ENCODE measurements at places on chromosomes 3 and 15.

- DNase-seq = no peak
These were observed 35.4 kb downstream of the TPM1 start for GRCh38 chr15:63077952-63078351.

- DNase-seq = no peak
These were observed 689.7 kb upstream of the BCHE start for GRCh38 chr3:166526881-166527280.

GRCh38 chr15:31439328-31439727, 112.7 kb downstream of the KLF13 start:
- DNase-seq = no peak

DNA sequence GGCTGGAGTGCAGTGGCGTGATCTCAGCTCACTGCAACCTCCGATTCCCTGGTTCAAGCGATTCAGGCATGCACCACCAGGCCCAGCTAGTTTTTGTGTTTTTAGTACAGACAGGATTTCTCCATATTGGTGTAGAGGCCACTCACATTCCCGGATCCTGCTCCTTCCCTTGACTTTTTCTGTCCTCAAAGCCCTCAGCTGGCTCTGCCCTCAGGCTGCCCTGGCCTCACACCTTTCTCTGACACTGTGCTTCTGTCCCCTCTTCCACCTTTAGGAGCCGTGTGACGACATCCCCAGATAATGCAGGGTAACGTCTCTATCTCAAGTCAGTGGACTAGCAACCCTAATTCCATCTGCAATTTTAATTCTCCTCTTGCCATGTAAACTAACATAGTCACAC, 8.6 kb upstream of the CYFIP1 start:
- DNase-seq = no peak

GRCh38 chr15:75591655-75592364, 12.7 kb upstream of the PTPN9 start:
- DNase-seq = no peak

DNA sequence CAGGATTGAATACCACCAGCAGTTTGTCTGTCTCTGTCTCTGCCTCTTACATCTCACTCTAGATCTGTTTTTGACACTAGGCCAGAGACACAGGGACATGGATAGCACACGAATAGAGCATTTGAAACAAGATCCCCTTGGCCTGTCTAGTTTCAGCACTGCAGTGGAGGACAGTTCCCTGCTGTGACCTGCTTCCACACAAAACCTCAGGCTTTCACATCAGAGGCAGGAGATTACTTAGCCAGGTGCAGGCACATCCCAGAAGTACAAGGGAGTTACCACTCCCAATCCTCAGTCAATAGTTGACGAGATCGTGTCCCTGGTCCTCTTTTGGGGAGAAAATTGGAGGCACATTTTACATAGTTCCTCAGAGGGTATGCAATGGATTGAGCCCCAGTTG, 34.0 kb upstream of the CCK start:
- peak; percentile 30 for DNase-seq

GRCh38 chr15:50815958-50816590, 50.6 kb upstream of the SPPL2A start:
- DNase-seq = peak; percentile 34

DNA sequence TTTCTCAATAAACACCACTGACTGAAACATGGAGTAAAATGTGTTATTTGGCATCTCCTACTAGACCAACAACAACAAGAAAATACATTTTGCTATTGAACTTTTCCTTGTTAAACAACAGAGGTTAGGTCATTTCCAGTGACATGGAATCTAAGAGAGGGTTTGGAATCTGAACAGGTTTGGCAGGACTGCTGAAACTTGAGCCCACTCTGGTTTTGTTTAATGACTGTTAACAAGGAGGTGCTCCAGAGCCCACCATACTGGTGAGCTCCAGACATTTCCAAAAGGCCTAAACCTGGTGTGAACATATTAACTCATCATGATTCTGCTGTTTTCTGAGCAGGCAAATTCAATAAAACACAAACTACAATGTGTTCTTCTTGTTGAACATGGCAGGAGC, 330.7 kb upstream of the TRIM42 start:
- DNase-seq = no peak

DNA sequence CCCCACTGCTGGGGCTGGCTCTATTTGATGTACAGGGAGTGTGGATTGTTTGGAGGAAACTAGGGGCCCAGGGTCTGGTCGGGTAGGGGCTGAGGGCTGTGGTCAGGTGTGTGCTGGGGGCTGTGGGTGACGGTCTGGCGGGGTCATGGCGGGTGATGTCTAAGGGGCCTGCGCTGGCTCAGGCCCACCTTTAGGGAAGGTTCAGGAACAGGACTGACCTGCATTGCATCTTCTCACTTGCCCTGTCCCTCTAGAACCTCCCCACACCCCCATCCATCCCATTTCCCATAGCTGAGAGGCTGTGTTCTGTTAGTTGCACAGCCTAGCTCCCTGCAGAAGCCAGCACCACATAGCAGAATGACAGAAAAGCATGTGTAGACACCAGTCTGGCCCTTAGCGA, 39.1 kb downstream of the SCN5A start:
- no peak for DNase-seq

GRCh38 chr15:77838595-77838994, 205.9 kb upstream of the LINGO1 start:
- no peak for DNase-seq

- DNase-seq = no peak
These were observed 35.6 kb upstream of the NDUFB4 start for GRCh38 chr3:120560304-120561250.

DNA sequence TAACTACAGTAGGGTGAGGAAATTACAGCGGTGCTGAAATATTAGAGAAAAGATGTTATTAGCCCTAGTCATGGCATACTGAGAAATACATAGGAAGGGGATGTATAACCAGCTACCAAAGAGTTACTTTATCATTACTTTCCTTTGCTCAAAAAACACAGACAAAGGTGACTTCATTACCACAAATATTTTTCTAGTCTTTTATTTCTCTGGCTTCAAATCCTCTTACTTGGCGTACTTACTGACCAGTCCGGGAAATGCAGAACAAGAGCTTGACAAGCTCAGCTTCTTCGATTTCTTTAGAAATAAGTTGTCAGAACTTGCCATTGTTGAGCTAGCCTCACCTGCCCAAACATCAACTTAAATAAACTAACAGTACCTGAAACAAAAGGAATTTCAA, 142.1 kb upstream of the TMCO5A start:
- no peak for DNase-seq

DNA sequence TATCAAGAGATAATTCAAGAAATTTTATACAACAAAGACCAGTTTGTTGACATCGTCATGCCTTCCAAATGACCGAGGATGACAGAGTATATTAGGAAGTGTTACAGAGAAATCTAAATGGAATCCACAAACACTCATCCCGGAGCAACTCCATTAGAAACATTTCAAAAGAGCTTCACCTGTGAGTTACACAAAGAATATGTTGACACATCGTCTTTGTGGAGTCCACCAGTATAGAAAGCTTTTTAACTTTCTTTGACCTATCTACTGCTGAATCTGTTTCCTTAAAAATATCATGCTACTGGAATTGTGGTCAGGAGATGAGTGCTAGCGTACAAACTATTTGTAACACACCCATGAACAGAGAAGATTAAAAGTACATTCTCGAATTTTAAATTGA, 130.4 kb downstream of the SUCLG2 start:
- DNase-seq = no peak

DNA sequence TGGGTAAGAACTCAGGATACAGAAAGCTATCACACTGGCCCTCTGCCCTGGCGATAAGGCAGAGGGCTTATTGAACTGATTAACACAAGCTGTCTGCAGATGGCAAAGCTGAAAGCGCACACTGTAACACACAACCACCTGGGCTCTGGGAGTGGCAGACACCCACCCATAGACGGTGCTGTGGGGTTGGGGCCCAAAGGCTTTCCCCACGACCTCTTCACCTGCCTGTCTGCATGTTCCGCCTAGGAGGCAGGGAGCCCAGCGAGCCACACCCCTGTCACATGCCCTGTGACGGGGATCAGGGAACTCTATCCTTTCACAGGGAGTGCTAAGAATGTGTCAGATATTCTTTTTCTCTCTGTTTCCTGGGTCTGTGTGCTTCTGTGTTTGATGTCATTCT, 12.1 kb upstream of the TFG start:
- DNase-seq = no peak

DNA sequence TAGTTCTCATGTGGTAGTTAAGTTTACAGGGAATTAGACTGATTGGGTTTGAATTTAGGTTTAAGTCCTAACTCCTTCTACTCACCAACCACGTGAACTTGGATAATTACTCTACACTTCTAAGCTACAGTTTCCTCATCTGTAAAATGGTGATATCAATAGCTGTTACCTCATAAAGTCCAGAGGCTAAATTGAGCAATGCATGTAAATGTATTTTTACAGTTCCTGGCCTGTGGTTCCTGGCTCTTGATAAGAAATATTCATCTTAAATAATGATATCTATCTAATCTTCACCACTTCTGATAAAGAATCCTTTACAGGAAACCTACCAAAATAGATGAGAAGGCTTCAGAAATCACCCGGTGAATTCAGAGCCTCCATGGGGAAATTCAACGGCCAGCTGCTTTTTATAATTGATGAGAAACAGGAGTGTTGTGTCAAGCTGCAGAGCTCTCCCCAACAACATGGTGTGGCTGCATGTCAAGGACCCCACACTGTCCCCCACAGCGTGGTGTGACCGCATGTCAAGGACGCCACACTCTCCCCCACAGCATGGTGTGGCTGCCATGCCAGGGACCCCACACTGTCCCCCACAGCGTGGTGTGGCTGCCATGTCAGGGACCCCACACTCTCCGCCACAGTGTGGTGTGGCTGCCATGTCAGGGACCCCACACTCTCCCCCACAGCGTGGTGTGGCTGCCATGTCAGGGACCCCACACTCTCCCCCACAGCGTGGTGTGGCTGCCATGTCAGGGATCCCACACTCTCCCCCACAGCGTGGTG, 80.8 kb upstream of the PEX5L start:
- no peak for DNase-seq

- no peak for DNase-seq
These were observed 748.9 kb downstream of the MECOM start for GRCh38 chr3:168914662-168915061.

- no peak for DNase-seq
These were observed 562 bp downstream of the NEO1 start for GRCh38 chr15:73052653-73053397.

DNA sequence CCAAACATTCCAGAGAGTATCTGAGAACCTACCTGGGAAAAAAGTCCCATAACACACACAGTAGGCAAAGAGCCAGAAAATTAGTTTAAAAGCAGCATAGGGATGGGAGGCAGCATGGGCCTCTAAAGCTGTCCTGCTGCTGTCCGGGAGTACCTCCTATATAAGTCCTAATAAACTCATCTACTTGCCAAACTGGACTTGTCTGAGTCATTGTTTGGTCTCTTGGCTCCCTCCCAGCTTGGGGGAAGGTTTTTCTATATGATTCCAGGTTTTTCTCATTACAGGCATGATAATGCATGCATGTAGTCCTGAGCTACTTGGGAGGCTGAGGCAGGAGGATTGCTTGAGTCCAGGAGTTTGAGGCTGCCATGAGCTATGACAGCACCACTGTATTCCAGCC, 17.5 kb upstream of the HACD2 start:
- DNase-seq = peak; percentile 96

Measured in LNCaP clone FGC (cell line).